ENCODE measurements at places on chromosomes 5 and 9.

GRCh38 chr5:129853588-129853987, 50.7 kb upstream of the CHSY3 start:
- DNase-seq = no peak

GRCh38 chr9:129749575-129749974, 3.3 kb downstream of the PTGES start:
- no peak for DNase-seq

GRCh38 chr9:114339130-114339908, 9.7 kb downstream of the ORM2 start:
- peak; percentile 88 for DNase-seq

DNA sequence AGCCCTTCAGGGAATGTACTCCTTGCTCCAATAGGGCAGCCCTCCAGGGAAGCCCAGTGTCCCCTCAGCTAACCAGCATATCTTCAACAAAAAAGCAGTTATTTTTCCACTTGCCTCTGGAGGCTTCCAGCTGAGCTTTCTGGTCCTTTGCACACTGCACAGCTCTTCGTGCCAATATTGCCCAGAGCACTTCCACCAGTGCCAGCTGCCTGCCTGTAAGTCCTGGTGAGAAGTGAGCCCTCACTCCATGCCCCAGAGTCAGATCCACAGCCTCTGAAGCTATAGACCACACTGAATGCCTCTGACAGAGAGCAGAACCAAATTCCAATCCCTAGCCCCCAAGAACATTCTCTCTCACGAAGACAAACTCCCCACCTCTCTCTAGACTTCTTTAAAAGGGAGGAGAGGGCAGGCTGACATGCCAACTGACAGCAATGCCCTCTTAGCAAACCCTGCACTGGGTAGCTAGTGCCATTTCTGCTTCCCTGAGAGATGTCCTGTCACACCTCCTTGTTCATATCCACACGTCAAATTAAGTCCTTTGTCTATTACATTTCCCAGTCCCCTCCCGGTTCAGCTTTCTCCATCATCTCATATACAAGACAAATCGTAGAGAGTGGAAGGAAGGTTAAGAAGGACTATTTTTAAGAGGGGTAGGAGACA, 12.7 kb upstream of the HEXB start:
- no peak for DNase-seq

- DNase-seq = no peak
Measured at GRCh38 chr5:167743695-167744464, 547.6 kb upstream of the WWC1 start.

- DNase-seq = no peak
Measured at GRCh38 chr9:82675605-82676004, 387.3 kb downstream of the RASEF start.

DNA sequence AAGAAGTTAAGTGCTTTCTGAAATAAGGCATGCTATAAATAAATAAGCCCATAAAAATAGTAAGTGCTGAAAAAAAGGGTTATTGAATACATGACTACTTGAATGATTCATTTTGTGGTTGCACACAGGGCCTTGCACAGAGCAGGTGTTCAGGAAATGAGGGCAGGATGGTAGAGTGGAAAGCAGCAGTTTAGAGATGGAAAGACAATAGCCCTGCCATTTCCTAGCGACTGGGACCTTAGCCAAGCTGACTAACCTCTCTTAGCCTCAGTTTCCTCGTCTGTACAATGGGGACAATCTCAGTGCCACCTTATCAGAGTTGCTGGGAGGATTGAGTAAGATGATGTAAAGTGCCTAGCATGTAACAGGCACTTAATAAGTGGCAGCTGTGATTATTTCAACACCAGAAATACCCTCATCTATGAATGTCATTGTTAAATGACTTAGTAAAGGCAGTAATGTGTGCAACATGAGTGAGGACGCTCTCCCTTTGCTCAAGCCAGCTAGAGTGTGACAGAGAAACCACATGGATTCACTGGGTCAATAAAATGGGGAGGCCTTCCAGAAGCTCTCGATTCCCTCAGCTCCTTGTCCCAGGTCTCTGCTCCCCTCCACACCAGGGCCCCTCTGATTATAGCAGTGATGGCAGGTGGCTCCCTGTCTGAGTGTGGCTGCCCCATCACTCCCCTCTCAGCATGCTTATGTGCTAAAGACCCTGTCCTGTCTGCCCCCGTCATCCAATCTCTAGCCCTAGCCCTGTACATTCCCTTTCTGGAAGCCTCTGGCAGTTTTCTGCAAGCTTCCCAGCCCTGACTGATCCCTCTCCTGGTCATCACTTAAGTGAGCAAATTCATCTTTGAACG, 16.0 kb upstream of the PHF19 start:
- DNase-seq = no peak

DNA sequence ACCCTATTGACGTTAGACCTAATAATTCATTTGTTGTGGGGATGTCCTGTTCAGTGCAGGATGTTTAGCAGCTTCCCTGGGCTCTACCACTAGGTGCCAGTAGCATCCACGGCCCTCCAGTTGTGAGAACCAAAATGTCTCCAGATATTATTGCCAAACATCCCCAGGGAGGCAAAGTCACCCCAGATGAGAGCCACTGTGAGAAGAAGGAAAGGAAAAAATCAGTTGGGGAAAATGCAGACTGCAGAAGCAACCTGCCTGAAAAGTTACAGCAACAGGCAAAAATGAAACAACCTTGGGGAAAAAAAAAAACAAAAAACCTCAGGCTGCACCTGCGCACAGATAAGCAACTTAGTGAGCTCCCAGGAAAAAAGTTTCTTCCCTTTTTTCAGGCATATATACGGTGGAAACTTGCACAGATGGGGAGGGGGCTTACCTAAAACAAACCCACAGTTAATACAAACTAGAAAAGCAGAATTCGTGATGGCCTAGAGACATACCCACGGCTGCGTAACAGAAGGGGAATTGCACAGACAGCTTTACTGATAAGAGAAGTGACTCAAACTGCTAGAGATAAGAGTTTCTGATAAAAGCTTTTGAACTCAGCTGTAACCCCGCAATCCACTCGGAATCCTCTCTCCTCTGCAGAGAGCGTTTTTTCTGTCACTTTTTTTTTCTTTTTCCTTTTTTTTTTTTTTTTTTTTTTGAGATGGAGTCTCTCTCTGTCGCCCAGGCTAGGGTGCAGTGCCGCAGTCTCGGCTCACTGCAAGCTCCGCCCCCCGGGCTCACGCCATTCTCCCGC, 29.8 kb upstream of the FBP1 start:
- DNase-seq = no peak

DNA sequence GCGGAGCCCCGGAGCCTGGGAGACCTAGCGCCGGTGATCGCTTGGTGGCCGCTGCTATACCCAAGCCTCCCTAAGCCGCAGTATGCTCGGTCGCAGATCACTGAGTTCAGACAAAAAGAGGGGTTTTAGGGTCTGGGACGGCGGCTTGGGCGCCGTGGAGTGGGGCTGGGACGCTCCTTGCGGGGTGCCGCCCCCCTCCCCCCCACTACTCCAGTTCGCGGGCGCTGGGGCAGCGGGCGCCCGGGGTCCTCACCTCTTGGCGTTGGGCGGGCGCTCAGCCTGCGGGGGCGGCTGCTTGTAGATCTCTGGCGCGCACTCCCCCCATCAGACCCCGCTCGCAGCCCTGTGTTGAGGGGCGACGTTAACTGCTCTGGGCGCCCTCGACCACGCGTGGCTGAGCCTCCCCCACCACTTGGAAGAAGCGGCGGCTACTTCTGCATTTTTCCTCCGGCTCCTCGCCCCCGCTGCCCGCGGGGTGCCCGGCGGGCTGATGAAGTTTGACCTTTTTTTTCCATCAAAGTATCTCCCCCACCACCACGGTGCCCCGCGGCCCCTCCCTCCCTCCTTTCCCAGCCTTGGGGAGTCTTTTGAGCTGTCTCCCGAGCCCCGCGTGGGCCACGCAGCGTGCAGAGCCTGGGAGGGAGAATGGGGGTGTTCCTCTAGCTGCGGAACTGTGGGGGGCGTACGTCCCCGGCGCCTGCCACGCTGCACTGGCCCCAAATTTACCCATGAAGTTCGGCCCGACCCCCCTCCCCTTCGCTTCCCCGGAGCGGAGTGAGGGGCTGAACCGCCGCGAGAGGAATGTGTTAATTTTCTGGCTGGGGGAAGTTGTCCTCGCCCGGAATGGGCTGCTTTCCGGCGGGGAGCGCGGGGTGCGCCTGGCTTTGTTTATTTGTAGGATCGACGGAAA, 1.2 kb downstream of the CXXC5 start:
- peak; percentile 88 for DNase-seq

GRCh38 chr5:10262995-10263394, 12.9 kb downstream of the CCT5 start:
- no peak for DNase-seq

DNA sequence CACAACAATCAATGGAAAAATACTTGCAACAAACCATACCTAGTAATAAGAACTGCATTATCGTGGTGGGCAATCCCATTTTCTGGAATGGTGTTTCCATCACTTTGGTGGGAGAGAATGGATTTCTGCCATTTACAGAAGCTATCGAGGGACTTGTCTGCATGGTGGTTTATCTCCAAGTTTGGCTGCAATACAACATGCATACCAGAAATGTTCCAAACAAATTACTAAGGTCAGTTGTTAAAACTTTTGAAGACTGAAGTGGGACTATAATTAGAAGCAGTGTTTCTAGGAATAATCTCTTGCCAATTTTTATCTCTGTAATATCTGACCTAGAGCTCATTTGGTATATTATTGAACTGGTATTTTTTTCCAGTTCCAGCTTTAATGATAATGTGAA, 30.3 kb downstream of the ADAMTS6 start:
- no peak for DNase-seq

DNA sequence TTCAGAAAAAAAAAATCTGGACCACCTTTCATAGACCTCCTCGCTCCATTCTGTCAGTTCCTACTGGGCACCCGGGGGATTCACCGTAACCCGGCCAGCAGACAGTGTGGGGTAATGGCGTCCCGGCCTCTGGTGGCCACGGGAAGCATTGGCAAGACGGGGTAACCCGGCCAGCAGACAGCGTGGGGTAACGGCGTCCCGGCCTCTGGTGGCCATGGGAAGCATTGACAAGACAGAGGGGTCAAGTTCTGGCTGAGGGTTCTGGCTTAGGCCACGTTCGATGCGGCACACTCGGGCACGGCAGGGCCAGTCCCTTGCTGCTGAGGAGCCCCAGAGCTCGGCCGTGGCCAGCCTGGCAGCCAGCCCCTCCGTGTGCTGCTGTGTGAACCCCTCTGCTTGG, 116.2 kb upstream of the RAPGEF1 start:
- no peak for DNase-seq

GRCh38 chr5:170913573-170913972, 51.8 kb downstream of the RANBP17 start:
- no peak for DNase-seq
